ENCODE measurements at places on chromosomes 7 and 10.

GRCh38 chr7:11193888-11194287 is 220.2 kb downstream of the PHF14 start:
- DNase-seq, result peak; percentile 77

DNA sequence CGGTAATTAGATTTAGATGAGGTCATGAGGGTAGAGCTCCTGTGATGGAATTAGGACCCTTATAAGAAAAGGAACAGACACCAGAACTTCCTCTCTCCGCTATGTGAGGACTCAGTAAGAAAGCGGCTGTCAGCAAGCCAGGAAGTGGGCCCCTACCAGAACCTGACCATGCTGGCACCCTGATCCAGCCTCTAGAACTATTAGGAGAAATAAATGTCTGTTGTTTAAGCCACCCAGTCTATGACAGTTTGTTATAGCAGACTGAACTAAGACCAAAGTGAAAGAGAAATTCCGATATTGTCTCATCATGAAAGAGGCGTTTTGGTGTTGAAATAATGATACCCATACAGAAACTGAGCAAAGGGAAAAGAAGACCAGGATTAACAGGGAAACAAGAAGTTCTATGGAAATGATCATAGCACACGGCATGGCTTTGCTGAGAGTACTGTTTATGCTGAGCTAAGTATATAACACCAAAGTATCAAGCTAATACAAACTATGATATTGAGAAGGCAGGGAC is 9.2 kb downstream of the CLEC2L start:
- DNase-seq, result no peak

DNA sequence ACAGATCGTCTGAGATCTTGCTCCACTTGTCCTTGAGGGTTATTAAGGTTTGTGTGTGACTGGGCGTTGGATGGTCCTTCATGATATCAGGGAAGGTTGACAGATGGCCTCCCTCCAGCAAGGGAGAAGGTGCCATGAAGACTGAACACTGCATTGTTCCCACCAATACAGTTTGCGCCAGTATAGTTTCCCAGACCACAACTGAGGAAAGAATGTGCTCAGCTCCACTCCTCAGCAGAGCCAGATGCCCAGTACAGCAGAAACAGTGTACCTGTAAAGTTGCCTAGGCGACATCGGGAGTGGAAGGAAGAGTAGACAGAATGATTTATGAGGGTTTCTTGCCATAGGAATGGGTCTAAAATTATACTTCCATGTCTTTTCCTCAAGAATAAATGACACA is 137.5 kb downstream of the ST7 start:
- DNase-seq, result no peak

- no peak for DNase-seq
Measured at GRCh38 chr7:147611431-147611830, 979.1 kb upstream of the C7orf33 start.

DNA sequence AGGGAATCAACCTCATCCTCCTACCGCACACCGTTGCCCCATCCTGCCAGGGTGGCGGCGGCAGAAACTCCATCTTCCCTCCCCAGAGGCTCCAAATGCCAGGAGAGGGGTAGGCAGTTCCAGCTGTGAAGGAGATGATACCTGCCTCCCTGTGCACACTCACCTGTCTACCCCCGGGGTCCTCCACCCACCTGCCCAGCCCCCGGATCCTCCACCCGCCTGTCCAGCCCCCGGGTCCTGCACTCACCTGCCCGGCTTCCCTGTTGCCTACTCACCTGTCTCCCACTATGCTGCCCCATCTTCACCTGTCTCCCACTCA is 13.4 kb upstream of the DNAAF5 start:
- DNase-seq, result no peak

GRCh38 chr7:149854611-149855360 is 16.6 kb downstream of the ZNF862 start:
- peak; percentile 93 for DNase-seq

- no peak for DNase-seq
Measured at GRCh38 chr10:92972066-92972870, 88.3 kb upstream of the CYP26C1 start.

DNA sequence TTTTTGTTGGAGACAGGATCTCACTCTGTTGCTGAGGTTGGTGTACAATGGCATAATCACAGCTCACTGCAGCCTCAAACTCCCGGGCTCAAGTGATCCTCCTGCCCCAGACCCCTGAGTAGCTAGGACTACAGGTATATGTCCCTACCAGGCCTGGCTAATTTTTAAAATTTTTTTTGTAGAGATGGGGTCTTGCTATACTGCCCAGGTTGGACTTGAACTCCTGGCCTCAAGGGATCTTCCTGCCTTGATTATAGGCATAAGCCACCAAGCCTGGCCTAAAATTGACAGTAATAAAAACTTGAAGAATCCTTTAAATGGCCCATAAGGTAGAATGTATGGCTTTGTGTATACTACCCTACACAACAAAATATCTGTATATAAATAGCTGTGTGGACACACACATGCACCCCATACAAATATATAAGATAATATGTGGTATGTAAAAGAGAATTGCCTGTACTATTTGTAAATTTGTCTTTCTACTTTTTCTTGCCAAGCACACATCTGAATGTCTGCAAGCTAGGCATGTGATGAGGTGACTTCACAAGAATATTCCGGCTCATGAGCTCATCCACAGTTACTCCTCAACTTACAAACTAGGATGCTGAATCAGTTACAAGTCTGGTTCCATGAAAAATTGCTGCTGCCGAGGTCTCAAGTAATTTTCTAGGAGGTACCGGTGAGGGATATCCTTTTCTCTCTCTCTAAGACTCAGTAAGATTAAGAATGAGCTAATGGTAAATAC is 26.6 kb downstream of the POLR3A start:
- DNase-seq, result no peak

DNA sequence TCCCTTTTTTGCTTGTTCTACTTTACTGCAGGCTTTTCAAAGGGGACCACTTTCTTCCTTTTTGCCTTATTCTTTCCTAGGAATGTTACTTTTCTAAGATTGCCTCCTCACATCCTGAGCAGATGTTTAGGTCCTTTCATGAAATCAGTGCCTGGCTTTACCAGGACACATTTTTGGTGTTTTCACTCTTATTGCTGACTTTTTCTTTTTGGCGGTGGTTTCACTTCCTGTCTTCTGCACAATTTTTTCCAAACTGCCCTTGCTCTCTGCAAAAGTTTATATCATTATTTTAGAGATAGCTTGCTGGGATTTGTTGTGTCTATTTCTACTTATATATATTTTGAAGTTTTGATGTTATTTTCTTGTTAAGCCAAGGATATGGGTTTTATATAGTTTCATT is 332.2 kb upstream of the MTPN start:
- DNase-seq, result no peak

GRCh38 chr10:69641261-69641980 is 11.4 kb downstream of the FAM241B start:
- DNase-seq, result no peak

- DNase-seq, result no peak
Measured at GRCh38 chr10:241451-241850, 106.2 kb downstream of the ZMYND11 start.

GRCh38 chr7:127616724-127617123 is 1.2 kb downstream of the PAX4 start:
- no peak for DNase-seq

DNA sequence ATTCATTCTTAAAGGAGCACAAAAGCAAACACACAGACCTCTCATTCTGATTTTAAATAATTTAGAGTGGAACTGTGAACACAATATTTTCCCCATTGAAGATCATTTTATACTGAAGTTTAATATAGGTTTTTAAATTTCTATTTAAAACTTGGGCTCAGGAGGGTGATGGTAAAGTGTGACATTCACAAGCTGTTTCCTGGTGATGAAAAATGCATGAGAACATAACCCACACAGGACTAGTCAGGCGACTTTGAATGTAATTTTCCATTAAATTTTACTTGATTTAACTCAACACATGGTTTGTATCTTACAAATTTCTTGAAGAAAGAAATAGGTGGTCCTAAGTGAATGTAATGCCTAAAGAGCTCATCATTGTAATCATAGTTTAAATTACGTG is 143.6 kb downstream of the CDK14 start:
- DNase-seq, result no peak

GRCh38 chr10:26446258-26446657 is 8.1 kb downstream of the APBB1IP start:
- DNase-seq, result no peak

GRCh38 chr10:43111101-43111500 is 27.1 kb upstream of the CSGALNACT2 start:
- DNase-seq, result no peak

- no peak for DNase-seq
Measured at GRCh38 chr10:75865413-75866299, 434.2 kb downstream of the LRMDA start.

- no peak for DNase-seq
Measured at GRCh38 chr7:24378871-24379616, 95.1 kb downstream of the NPY start.

DNA sequence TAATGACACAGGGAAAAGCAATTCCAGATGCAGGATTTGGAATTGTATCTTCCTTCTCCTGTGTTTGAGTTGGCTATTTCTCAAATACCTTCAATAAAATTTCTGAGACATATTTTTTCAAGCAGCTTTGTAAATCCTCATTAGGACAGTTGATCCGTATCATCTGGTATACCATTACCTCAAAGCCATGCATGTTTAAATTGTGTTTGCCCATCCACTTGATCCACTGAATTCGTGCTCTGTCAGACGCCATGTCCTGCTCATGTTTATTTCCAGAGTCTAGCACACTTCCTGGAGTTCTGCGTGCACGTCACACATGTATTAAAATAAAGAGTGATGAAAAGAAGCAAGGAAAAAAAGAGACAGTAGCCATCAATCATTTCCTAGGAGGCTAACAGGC is 141.8 kb upstream of the CDC14C start:
- DNase-seq, result peak; percentile 98

- DNase-seq, result no peak
Measured at GRCh38 chr7:84248267-84248666, 53.7 kb upstream of the SEMA3A start.

DNA sequence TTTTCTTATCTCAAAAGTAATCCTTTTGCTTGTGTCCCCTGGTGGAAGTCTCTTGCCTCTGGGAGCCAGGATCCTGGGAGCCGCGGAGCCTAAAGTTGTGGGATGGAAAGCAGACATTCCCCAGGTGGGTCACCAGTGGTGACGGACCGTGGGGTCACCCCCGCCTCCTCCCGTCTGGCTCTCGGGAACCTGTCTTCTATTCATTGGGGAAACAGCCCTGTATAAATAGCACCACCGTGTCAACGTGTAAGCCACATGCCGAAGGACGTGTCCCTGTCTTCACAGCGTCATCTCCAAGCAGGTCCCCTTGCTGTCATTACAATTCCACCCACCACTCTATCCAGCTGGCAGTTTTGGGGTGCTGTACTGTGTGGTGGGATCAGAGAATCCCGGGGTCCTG is 87.5 kb downstream of the ELFN1 start:
- DNase-seq, result no peak

- no peak for DNase-seq
Measured at GRCh38 chr10:28281726-28282315, 21.0 kb downstream of the MPP7 start.

DNA sequence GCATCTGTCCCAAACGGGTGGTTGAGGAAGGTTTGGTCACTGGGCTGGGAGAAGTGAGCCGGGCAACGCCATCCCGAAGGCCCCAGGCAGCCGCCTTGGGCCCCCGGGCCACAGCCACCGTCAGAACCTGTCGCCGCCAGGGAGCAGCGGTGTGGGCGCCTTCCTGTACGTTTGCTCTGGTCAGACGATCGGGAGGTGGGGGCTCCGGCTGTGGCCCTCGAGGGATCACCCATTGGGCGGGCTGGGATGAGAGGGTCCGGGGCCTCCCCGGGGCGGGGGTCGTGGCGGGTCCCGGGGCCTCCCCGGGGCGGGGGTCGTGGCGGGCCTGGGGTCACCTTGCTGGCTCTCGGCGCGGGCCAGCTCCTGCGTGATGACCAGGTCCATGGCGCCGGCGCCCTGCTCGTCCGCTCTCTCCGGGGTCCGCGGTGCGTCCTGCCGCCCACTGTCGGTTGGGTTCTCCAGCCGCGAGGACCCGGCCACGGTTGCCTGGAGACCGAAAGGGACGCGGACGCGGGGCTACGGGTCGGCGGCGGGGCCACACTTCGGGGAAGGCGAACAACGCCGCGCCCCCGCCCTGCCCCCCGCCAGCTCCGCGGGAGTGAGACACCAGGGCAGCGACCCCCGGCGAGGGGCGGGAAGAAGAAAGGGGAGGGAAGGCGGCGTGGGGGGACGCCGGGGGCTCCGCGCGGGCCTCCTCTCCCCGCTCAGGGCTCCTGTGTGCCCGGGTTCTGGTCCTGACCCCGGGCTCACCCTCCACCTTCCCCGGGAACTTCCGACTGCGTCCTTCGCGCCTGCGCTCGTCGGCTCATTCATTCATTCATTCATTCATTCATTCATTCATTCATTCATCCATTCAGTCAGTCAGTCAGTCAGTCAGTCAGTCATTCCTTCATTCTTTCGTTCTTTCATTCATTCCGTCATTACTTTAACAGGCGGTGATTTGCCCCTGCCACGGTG is at the start of gene CFAP46:
Gene CFAP46 (minus strand): TSS at position 470 of the 957 bp plus-strand sequence. CDS start 86 bp downstream, at position 384.
- DNase-seq, result no peak

GRCh38 chr7:67391168-67391567 is 394.5 kb downstream of the TYW1 start:
- DNase-seq, result no peak

DNA sequence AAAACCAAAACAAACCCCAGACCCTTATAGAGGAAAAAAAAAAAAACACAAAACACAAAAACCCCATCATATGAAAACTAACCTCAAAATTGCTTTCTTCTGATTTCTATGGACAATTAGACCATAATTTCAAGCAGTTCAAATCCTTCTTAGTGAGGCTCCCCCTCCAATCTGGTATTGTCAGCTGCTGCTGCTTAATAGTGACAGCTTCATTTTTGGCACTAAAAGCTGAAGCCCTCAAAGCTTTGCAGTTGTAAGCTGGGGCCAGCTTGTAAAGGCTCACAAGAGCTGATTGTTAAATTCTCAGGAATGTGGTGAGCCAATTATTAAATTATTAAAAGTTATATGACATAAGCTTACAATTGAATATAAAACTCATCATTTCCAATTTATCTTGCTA is 21.9 kb downstream of the ATXN7L1 start:
- no peak for DNase-seq

GRCh38 chr7:150938566-150938965 is 39.6 kb downstream of the KCNH2 start:
- DNase-seq, result no peak

DNA sequence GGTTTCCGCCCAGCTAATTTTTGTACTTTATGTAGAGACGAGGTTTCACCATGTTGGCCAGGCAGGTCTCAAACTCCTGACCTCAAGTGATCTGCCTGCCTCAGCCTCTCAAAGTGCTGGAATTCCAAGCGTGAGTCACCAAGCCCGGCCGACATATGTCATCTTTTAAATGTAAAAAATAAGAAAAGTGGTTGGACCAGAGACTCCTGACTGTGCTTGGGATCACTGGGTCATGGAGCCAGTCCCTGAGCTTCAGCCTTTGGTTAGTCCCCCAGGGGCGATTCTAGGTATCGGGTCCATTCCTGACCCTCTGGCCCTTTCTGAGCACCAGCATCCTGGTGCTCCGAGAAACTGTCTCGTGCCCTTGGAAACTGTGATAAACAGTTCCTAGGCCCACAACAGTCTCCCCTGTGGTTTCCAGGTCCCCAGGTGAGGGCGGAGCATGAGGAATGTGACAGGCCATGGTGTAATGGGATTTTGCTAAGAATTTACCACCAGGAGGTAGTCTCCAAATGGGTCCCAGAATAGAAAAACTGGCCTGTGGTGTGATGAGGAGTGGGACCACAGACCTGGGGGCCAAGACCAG is 32.8 kb downstream of the UBTD1 start:
- no peak for DNase-seq

- peak; percentile 53 for DNase-seq
Measured at GRCh38 chr7:70353330-70353945, 755.2 kb downstream of the AUTS2 start.

Measured in NCI-H1092 treated with DMSO at 0.1 percent for 48 hours (cell line).